ENCODE measurements at places on chromosomes 1 and 21.
A peak's percentile ranks its signal among the peaks of the same experiment; 100 is the strongest.

- no peak for DNase-seq
These were observed 3.4 kb downstream of the AP4B1 start for GRCh38 chr1:113901191-113901590.

GRCh38 chr1:31789259-31790065, 25.3 kb upstream of the ADGRB2 start:
- peak; percentile 87 for DNase-seq

DNA sequence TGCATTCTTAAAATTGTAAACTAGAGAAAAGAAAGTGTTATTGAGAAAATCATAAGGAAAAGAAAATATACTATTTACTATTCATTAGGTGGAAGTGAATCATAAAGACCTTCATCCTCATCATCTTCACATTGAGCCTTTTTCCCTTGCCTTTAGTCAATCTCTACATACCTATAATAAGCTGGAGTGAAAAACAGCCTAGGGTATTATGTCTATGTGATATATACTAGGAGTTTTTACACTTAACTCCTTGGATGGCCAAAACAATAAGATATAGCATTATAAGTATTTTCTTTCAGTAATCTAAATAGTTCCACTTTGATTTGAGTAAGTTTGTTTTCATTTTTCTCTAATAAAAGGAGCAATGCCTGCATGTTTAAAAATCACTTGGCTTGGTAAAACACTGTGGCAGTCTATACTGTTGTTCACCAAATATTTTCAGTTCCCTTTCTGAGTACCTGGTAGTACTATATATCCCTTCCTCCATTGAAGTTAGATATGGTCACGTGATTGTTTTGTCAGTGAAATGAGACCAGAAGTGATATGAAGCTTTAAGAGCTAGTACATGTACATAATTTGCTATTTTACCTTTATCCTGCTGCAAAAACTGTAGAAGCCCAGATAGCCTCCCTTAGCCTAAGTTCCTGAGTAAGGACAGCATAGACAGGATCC, 78.3 kb downstream of the CLEC20A start:
- no peak for DNase-seq

GRCh38 chr1:117672756-117673155, 66.9 kb downstream of the TENT5C start:
- DNase-seq, result no peak

- peak; percentile 13 for DNase-seq
These were observed 53.0 kb downstream of the GPR161 start for GRCh38 chr1:168083456-168084325.

DNA sequence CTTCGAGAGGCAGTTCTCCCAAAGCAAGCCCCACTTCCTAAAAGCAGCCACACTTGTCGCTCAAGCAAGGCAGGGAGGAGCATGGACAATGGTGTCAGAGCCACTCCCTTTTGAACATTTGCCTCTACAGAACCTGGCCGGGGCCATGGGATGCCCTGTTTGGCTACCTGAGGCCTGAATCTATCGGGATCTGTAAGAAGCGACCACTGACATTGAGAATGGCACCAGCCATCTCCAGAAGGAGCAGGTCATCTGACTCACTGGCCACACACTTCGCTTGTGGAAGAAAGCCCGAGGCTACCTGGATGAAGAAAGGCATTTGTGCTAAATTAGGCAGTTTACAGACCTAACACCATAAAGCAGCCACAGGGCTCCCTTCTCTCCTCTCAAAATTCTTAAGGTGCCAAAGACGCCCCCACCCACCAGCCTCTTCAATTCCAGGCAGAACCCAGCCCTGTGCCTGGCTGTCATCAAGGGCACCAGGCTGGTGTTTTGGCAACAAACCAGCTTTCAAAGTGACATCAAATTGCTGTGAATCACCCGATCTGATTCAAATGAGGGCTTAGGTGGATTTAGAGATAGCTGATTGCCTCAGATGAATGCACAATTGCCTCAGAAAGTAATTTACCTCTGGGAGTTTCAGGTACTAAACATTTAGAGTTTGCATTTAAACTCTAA, 104.8 kb downstream of the ETS2 start:
- no peak for DNase-seq

- no peak for DNase-seq
These were observed 149.3 kb downstream of the AK5 start for GRCh38 chr1:77430966-77431690.

DNA sequence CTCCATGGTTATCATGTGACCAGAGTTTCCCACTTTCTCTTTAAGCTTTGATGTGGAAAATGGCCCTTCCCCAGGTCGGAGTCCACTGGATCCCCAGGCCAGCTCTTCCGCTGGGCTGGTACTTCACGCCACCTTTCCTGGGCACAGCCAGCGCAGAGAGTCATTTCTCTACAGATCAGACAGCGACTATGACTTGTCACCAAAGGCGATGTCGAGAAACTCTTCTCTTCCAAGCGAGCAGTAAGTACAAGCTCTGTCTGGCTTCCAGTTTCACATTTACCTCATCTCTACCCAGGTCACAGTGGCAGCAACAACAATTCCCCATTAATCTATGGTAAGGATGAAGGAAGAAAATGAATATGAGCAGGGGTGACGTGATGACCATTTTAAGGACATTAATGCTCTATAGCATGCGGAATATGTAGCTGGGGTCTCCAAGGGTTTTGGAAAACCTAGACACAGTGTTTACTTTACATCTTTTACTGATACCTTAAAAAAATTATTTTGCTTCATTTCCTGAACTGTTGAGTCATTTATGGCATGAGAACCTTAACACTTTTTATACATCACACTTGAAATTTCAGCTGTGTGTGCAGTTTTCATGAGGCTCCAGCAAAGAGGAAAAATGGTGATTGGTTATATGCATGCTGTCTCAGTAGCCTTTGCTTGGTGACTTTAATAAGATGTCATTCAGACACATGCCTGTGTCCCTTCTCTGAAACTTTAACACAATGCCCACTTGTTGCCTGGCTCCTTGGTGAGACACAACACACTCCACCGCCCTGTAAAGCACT, 286.3 kb upstream of the SGIP1 start:
- DNase-seq, result no peak

- DNase-seq, result no peak
These were observed 17.0 kb upstream of the IGSF3 start for GRCh38 chr1:116684575-116684974.

- no peak for DNase-seq
These were observed 4.7 kb downstream of the SHISA4 start for GRCh38 chr1:201893431-201893830.

GRCh38 chr1:22804969-22805671, 94.5 kb downstream of the EPHB2 start:
- no peak for DNase-seq

DNA sequence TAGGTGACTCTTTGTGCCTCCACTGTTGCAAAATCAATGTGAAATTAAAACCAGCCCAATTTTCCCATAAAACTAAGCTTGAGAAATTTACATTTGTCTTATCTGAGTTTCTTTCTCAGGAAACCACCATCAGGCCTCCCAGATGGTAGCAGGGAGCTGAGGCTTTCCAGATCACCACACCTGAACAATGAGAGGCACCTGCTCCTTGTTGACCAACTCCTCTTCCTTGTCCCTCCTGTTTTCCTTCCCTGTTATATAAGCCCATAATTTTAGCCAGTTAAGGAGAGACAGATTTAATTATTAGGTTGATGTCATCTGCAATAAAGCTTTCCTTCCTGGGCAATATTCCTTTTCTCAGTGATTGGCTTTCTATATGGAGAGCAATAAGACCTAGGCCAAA, 32.0 kb upstream of the C1orf185 start:
- no peak for DNase-seq

- no peak for DNase-seq
These were observed 34.7 kb upstream of the POFUT2 start for GRCh38 chr21:45322231-45322959.

- DNase-seq, result no peak
These were observed 15.6 kb downstream of the TNNT2 start for GRCh38 chr1:201361652-201362504.

- DNase-seq, result no peak
These were observed 347.4 kb downstream of the KCNH1 start for GRCh38 chr1:210786546-210786945.

DNA sequence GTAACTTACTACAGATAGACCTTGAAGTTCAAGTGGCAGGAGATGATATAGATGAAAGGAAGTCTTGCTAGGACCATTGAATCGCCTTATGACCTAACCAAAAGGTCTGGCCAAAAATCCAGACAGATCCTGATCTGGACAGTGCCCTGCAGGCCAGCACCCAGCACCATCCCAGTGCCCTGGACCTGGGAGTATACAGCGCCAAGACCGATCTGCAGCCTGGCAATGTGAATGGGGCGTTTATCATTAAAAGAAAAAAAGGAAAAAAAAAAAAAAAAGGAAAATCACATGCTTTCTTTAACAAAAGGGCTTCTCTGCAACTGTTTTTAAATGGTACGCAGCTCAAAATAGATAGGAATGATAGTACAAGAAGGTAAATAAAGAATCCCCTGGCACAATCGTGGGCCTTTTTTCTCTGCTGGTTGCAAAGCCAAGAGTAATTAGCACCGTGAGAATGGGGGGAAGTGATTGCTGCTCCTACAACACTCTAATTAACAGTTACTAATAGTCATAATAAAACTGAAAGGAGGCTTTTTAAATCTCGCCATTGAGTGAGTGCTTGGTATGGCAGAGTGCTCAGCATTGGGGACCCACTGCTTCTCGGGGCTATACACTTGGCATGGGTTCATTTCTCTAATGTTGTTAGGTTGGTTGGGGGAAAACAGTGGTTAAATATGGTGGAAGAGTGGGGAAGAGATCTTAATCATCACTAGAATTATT, 146.7 kb downstream of the KAZN start:
- DNase-seq, result no peak

DNA sequence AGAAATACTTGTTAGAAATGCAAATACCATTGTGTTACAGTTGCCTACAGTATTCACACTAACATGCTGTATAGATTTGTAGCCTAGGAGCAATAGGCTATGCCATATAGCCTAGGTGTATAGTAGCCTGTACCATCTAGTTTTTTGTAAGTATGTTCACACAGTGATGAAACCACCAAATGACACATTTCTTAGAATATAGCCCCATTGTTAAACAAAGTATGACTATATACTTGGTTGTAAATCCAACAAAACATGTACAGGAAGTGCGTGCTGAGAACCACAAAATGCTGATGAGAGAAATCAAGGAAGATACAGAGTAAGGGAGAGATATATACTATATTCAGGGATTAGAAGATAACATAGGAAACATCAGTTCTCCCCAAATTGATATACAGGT, 92.2 kb downstream of the POU2F1 start:
- no peak for DNase-seq

GRCh38 chr1:9607352-9607751, 18.6 kb downstream of the TMEM201 start:
- DNase-seq, result no peak

- no peak for DNase-seq
These were observed 179.4 kb downstream of the ZBTB18 start for GRCh38 chr1:244230470-244230869.

- DNase-seq, result no peak
These were observed 225.5 kb downstream of the TPR start for GRCh38 chr1:186149591-186149990.

DNA sequence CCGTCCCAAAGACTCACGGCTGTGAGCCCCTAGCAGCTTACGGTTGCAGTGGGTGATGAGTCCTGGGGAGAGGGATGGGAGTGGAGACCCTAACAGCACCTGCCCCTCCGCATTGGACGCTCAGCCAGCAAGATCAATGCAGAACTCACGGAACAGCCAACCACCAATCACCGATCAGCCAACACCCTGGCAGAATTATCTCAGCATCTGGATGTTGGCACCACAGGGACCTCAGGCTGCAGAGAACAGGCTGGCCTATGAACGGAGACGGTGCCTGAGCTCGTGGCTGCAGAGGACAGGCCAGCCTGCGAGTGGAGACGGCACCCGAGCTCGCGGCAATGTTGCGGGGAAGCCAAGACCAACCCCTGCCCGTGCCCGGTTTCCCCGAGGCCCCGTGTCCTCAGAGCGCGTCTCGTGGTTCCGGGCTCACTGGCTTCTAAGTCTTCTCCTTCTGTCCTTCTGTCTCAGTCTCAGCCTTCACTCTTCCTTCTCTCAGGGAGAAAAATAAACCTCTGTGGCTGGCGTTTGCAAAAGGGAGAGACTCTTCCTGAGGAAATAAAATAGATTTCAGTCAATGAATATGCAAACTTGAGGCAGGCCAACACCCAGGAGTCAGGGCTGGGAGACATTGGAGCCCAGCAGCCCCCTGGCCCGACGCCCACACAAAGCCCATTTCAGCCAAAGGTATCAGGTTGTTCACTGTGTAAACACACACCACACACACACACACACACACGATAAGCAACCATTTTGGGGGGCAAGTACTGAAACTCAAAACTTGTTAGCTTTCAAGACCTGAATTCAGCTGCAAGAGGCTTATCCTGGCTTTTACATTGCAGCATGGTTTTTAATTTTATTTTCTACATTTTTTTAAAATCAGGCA, 67.8 kb downstream of the SIK1 start:
- no peak for DNase-seq
